ENCODE measurements at places on chromosomes 5 and 9.

GRCh38 chr5:124030043-124030491 lies 518.1 kb downstream of the CSNK1G3 start:
- no peak for DNase-seq

DNA sequence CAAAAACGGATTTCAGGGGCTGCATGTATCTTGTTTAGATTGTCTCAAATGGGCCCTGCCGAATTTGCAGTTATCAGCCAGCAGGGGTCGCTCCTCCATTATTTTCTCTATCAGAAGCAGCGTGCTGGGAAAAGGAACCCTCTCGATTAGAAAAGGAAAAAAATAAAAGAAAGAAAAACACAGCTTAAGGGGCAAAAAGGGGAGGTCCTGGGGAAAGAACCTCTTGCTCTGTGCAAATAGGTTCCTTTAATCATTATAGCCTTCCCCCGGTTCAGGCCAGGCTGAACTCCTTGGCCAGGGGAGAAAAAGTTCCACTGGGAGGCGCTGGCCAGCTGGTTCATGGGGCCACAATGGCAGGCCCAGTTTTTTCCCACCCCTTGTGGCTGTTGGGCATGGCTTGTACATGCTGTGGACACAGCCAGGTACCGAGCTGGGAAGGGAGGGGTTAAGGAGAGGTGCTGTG lies 25.0 kb upstream of the CAPSL start:
- no peak for DNase-seq

DNA sequence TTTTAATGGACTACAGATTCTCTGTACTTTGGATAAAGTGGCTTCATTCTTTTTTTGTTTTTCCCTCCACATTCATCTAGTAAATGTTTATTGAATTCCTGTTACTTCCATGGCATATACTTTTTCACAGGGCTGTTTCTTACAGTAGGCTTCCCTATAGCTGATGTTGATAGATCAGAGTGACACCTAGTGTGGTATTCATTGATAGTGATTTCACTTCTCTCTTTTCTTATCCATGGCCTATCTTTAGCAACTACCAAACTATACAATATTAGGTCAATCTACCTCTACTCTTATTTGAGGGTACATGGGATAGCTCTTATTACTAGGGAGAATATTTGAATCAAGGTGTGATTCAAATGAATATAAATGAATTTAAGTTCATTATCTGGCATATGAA lies 35.8 kb downstream of the FSD1L start:
- DNase-seq: no peak

GRCh38 chr5:172911628-172911880 lies 47.7 kb upstream of the RPL26L1 start:
- no peak for DNase-seq

DNA sequence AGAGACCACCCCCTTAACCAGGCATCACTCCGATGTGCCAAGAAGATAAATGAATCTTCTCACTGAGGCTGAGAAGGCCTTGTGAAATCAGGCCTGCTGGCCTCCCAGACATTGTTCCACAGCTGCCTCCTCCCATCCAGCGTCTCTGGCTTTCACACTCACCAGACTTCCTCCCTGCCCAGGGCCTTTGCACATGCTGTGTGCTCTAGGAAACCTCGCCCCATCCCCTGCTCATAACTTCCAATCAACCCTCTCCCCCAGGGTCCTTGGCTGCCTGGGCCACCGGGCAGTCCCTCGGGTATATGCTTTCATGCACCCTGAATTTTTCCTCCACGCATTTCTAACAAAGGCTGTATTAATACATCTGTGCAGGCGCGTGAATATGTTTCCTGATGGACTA lies 58.4 kb downstream of the DUSP1 start:
- DNase-seq: no peak

DNA sequence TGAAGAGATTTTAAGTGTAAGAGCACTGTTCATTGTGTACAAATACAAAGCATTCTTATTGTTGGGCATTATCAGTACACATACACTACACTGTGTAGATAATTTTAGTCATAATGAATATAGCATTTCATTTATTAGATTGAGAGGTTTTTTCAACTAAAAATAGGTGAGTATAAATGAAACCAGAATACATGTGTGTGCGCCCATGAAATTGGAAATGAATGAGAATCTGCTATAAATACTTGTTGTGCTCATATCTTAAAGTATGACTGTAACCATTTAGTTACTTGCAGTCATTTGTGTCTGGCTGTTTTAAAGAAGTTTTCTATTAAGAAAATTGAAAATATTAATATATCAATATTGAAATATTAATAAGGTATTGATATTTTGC lies 189.0 kb upstream of the MEF2C start:
- no peak for DNase-seq

DNA sequence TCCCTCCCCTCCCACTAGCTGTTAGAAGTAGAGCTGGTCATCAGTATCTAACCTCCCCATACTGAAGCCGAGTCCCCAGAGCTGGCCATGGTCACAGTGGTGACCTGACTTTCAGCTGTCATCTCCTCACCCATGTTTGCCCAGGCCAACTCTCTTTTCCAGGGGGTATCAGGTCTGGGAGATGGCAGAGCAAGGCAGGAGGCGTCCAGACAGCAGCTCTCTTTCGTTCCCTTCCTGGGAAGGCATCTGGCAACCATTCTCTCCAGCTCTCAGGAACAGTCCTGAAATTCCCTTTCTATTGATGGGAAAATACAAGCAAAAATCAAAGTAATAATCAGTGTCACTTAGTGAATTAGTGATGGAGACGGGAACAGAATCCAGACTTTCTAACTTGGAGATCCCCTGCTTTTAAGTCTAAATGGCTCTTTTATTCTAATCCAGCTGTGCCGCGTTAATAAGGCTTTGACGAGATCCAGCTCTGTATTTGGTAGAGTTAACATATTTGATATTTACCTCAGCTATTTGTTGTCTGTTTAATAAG lies 21.3 kb upstream of the AOPEP start:
- no peak for DNase-seq

GRCh38 chr5:133445744-133446143 lies 166.6 kb downstream of the FSTL4 start:
- DNase-seq: no peak

GRCh38 chr5:133247151-133247709 lies 195.4 kb downstream of the HSPA4 start:
- no peak for DNase-seq

DNA sequence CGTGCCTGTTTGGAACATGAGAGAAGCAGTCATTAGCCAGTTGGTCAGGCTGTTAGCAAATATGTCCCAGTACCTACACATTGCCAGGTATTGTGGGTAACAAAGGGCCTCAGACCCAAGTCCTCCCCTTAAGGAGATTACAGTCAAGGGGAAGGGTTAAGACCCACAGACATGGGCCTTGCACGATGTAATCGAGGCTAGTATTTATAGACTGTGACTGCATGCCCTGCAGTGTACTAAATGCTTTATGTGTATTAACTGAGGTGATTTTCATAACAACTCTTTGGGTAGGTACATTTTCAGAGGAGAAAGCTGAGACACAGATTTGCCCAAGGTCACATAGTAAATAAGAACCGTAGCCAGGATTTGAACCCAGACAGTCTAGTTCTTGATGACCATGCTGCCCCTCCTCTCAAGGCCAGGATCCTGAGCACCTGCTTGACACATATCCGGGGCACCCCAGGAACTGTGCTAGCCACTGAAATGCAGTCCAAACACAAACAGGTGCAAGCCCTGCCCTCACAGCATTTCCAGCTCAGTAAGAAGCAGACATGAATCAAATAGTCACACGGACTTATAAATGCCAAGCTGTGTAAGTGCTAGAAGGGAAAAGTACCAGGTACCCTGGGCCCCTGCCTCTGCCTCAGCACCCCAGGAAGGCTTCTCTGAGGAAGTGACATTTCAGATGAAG lies 32.0 kb upstream of the GRPEL2 start:
- no peak for DNase-seq
